ENCODE measurements at places on chromosomes 16 and 17.

DNA sequence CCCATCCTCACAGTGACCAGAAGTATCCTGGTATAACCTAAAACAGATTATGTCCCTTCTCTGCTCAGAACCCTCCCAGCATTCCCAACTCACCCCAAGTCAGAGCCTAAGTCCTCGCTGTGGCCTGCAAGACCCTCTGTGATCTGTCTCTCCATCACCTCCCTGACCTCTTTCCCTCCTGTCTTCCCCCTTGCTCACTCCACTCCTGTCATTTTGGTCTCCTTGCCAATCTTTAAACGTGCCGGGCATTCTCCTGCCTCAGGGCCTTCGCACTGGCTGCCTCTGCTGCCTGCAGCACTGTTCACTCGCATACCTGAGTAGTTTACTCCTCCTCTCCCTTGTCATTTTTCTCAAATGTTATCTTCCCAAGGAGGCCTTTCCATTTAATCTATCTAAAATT lies 97.7 kb downstream of the GSG1L start:
- DNase-seq = no peak

DNA sequence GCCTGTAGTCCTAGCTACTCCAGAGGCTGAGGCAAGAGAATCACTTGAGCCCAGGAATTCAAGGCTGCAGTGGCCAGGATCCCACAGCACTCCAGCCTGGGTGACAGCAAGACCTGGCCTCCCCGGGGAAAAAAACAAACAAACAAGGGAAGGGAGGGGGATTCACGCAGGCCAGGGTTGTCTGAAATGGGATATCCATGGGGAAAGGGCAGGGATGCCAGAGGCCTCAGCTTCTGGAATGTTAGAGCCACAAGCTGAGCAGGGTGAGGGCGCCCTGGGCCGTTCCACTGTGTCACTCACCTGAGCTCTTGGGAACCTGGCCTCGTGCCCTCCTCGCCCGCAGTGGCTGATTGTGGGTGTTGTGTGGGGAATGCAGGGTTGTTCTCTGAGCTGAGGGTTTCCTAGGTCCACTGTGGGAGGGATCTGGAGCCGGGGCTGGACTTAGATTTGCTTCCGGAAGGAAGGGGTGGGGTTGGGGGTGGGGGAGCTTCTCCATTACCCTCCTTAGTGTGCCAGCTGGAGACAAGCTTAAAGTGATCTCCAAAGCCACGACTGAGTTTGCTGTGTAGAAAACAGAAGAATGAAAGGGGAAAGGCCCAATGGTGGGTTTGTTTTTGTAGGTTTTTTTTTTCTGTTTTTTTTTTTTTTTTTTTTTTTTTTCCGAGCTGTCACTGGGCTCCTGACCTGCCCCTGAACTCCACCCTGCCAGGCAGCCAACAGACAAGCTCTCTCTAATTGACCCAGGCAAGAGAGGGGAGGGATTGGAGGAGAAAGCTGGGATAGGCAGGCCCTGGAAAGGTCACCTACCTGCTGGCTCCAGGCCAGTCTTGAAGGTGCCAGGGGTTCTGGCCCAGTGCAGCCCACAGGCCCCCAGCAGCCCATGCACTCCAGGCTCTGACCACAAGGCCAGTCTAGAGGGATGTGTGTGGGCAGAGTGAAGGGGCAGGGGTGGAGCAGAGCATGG lies at the start of gene SULT1A1:
SULT1A1 (minus strand) TSS at position 414 of the 964 bp plus-strand sequence. CDS start 1,189 bp downstream, outside the sequence.
- no peak for DNase-seq

GRCh38 chr17:32609085-32609484 lies 122.3 kb downstream of the CDK5R1 start:
- no peak for DNase-seq

DNA sequence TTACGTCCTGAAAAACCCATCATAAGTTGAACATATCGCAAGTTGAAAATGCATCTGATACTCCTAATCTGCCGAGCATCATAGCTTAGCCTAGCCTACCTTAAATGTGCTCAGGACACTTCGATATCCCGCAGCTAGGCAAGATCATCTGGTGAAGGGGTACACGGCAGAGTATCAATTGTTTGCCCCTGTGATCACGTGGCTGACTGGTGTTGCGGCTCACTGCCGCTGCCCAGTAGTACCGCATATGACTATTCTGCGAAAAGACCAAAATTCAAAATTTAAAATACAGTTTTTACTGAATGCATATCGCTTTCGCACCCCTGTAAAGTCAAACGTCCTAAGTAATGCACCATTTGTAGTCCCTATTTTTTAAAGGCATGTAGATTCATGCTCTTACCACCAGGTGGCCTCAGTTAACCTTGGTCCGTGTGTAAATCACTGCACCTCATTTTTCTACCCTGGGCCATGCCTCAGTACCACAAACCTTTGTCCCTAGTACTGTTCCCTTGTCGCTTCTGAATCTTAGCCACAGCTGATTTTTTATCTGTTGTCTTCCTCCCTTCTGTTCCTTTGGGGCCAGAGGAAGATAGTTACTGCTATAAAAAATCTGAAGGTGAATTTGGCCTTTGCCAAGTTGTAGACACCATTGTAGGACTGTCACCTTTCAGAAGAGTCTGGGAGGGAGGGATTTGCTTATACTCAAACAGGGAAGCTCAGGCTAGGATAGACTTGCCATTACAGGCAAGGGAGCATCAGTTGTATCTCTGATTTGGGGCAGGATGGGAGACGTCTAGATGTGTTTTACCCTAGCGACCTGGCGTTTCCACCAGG lies 34.4 kb downstream of the WWP2 start:
- DNase-seq = peak; percentile 25

GRCh38 chr16:30524575-30525568 lies 1.5 kb downstream of the ZNF768 start:
- DNase-seq = no peak

GRCh38 chr16:3873482-3874173 lies 6.9 kb downstream of the CREBBP start:
- DNase-seq = no peak

GRCh38 chr17:21460358-21460757 lies 84.2 kb downstream of the KCNJ12 start:
- DNase-seq = no peak

- DNase-seq = no peak
Measured at GRCh38 chr16:81746566-81746965, 32.5 kb upstream of the PLCG2 start.

- no peak for DNase-seq
Measured at GRCh38 chr17:49069585-49070273, 62.8 kb upstream of the B4GALNT2 start.

DNA sequence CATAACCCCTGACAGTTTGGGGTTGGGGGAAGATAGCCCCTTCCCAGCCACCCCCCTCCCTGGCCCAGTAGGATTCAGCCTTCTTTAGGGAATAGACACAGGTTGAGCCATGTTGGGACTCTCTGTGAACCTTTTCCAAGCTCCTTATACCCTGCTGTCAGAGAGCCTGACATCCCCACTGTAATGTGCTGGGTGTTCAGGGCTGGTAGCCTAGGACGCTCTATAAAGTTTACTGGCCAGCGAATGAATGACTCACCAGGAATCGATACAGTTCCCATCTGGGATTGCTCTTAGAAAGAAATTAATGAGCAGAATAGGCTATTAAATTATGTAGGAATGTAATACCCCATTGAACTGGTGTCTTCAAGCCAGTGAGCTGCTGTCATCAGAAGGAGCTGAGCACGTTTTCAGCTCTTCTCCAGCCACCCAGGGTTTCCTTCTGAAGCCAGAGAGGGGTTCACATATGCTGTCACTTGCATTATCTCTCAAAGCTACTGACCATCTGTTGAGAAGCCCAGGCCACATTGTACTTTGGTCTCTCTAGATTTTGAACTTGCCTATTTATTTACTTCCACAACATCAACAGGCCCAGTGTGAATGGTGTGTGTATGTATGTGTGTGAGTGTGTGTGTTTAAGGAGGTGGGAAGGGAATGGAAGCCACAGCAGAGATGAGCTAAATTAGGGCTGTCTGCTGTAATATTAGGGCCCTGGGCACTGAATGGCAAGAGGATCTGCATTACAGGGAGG lies 64.9 kb downstream of the SPACA3 start:
- DNase-seq = no peak

GRCh38 chr16:68377667-68378393 lies 67.0 kb downstream of the PRMT7 start:
- no peak for DNase-seq

- DNase-seq = peak; percentile 95
Measured at GRCh38 chr16:55480228-55480655, 1.2 kb downstream of the MMP2 start.

GRCh38 chr16:9836118-9836736 lies 346.0 kb downstream of the GRIN2A start:
- DNase-seq = no peak

DNA sequence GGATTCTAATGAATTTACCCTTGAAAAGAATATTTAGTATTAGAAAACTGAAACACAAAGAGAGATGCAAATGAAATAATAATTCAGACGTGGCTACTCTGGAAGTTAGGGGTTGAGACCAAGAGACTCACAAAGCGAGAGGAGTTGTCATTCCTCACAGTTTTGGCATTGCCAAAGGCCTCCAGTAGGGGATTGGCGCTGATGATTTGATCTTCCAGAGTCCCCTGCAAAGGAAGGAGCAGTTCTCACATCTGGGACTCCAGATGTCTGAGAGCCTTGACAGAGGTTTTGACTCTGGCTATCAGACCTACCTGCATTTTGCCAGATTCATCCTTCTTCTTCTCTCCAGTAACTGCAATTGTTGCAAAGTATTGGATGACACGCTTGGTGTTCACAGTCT lies 6.6 kb downstream of the MYH8 start:
- DNase-seq = no peak

DNA sequence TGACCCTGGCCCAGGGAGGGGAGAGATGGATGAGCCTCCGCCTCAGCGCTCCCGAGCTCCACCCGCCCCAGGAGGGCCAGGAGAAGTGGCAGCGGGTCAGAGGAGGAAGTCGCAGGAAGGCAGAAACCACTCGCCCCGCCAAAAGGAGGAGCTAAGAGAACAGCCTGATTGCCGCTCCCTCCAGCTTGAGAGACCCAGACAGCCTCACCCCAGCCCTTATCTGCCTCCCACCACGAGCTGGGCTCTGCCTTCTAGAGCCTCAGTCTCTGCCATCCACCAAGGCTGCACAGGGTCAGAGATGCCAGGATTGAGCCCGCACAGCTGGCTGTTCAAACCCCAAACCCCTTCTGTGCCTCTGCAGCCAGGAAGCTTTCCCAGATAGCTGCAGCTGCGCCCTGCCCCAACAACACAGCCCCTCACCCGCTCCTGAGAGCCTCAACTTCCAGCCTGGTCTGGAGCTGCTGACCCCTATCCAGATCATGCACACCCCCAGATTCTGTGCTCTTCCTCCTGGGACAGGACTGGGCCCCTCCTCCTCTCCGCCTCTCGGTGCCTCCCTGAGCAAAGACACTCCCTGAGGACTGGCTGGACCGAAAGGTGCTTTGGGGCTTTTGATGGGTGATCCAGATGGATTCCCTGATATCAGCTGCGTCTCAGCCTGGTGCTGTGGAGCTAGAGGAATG lies 1.0 kb upstream of the ATP2A3 start:
- no peak for DNase-seq

DNA sequence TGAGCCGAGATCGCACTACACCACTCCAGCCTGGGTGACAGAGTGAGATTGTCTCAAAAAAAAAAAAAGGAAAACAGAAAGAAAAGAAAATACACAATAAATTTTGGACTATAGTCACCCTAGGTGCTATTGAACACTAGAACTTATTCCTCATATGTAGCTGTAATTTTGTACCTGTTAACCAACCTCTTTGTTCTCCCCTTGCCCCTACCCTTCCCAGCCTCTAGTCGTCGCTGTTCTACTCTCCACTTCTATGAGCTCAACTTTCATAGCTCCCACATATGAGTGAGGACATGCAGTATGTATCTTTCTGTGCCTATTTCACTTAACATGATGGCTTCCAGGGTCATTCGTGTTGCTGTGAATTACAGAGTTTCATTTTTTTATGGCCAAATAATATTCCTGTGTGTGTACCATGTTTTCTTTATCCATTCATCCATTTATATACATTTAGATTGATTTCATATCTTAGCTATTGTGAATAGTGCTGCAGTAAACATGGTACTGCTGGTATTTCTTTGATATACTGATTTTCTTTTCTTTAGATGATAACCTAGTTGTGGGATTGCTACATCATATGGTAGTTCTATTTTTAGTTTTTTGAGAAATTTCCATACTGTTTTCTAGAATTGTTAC lies 28.3 kb downstream of the VPS35L start:
- DNase-seq = no peak

GRCh38 chr17:52297230-52298010 lies 138.9 kb upstream of the CA10 start:
- DNase-seq = no peak

DNA sequence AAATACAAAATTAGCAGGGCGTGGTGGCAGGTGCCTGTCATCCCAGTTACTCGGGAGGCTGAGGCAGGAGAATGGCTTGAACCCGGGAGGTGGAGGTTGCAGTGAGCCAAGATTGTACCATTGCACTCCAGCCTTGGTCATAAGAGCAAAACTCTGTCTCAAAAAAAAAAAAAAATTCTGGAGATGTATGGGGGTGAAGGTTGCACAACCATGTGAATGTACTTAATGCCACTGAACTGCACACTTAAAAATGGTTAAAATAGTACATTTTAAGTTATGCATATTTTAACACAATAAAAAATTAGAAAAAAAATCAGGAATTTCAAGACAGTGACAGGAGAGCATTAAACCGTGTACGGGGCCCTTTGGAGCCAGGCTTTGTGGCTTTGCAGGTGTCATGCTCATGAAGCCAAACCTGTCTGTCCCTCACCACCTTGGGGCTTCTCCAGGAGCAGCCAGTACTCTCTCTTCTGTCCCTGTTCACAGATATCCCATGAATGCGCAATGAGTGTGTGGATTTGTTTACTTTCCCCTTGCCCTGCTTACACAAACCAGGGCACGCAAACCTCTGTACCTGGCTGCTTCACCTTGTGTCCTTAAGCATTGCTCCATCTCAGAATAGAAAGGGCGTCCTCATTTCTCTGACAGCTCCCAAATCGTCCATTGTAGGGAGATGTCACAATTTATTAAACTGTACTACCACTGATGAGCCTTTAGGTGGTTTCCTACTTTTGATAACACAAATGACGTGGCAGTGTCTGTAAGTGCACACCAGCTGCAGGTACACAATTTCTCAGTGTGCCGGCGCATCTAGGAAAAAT lies 58.2 kb upstream of the CBX4 start:
- no peak for DNase-seq

- DNase-seq = no peak
Measured at GRCh38 chr17:72774236-72774635, 318.3 kb downstream of the SLC39A11 start.

DNA sequence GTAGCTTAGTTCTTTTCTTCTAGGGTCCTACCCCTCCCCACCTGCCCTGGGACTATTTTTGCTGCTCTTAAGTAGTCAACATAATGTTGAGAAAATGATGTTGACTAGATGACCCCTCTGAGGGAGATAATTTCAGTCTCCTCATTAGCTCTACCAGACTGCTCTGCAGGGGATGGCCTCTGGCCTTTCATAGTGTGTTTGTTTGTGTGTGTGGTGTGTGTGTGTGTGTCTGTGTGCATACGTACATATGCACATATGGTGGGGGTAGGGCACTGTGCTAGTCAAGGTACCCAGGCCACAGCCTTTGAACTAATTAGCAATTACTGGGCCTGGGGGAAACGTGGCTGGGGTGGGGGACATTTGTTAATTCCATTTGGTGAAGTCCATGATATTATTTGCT lies 254.0 kb downstream of the SHISA9 start:
- no peak for DNase-seq

GRCh38 chr17:57266902-57267311 lies 10.6 kb downstream of the MSI2 start:
- no peak for DNase-seq

GRCh38 chr16:19872179-19872863 lies 12.3 kb downstream of the GPRC5B start:
- DNase-seq = no peak
